ENCODE measurements at places on chromosomes 11 and 22. TPM values are rescaled to one million over a fixed set of nuclear protein-coding genes. Genes with fewer than 3 reads are reported as not detected.

ATG16L2 gene
- 168 TPM for total RNA-seq

GRCh38 chr11:104148074-104148473, 15.9 kb downstream of the PDGFD start:
- no peak for DNase-seq

HTR3A gene
- total RNA-seq, result not detected

FXYD6 gene
- total RNA-seq, result 0.12 TPM

DNA sequence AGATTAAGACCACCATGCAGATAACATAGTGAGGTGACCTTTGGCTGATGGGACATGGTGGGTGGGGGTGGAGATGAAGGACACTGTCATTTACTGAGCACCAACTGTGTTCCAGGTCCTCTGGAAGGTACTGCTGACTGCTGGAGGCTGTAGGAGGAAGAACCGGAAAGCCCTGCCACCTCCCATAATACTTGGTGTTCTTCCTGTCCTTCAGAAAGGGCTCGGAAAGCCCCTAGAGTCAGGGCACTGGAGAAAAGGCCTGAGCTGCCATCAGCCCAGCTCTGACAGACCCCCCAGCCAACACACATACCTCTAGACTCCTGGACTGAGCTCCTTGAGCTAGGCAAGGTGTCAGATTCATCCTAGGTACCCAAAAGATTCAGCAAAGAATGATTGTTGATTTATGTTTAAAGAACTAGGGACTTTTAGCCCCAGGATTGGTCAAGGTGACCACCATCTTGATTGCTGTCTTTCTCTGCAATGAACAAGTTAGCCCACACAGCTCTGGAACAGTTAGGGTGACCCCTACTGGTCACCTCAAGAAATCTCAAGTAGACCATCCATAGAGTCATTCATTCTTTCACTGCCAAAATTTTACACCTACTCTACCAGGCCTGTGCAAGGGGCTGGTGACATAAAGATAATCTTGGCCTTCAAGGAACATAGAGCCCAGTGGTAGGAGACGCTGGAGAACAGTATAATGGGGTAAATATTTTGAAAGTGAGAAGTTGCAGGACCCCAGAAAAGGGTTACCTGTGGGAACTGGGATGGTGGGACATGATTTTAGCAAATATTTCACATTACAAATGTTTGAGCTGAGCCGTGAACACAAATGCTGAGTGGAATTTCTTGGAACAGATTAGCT, 39.4 kb downstream of the IRAG1 start:
- DNase-seq, result peak; percentile 48

DNA sequence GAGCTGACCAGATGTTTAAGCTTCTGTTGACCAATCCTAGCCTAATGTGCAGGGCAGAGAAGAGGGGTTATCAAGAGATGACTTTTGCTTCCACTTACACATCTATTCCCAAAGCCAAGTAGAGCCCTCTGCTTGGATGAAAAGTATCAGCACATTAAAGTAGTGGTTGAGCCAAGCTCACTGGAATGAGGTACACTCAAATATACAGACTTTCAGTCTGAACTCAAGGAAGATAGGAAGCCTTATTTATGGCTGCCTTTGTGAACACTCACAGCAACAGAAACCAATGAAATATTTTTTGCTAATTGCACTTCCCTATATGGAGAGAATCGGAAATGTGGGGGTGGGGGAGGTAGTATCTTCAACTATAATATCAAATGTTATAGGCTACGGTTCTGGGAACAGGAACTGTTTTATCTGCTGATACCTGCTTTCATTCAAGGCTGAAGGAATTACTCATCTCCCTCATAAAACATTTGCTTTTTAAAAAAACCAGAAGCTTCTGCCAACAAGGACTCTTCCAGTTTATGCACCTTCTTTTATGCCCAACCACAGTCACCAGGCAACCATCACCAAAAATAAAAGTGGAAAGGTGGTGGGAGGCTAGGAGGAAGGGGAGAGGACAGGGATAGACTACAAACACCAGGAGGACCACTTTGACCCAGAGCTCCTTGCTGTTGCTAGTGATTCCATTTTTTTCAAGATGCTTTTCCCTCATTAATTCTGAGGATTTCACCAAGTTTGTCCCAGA, 91.2 kb downstream of the CLPB start:
- DNase-seq, result no peak

GRCh38 chr11:55697817-55698216, 35.8 kb downstream of the OR4C6 start:
- DNase-seq, result no peak

OR52N4 gene
- 0.23 TPM for total RNA-seq

GRCh38 chr22:30908051-30908461, 60.5 kb downstream of the MORC2 start:
- DNase-seq, result no peak

FOLR2 gene
- total RNA-seq, result not detected

SLC43A1 gene
- total RNA-seq, result 24.6 TPM

- no peak for DNase-seq
Observed at GRCh38 chr11:15714641-15715399, 600.1 kb downstream of the INSC start.

DNA sequence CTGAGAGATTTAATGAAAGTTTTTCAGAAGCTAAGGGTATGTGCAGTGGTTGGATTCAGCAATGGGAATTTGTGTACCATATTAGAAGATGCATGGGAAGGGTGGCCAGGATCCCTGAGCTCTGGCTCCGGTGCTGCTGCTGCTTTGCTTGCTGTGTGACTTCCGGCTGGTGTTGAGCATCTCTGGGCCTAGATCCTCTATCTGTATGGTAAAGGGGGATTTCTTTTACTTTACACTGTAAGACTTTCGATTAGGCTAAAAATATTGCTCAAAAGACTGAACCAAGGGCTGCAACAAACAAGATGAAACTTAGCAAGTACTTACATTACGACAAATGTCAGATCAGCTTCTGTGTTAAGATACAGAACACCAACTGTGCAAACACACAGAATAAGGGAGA, 39.1 kb downstream of the XRRA1 start:
- no peak for DNase-seq

All from activated CD8-positive, alpha-beta memory T cell treated with anti-CD3 and anti-CD28 coated beads, Interleukin-2, amount 10 ng/mL, durations not matched to agents 7 days and 5 days (primary cell).